ENCODE measurements at places on chromosomes 3 and 15. TPM values are rescaled to one million over a fixed set of nuclear protein-coding genes. Genes with fewer than 3 reads are reported as not detected.

DNA sequence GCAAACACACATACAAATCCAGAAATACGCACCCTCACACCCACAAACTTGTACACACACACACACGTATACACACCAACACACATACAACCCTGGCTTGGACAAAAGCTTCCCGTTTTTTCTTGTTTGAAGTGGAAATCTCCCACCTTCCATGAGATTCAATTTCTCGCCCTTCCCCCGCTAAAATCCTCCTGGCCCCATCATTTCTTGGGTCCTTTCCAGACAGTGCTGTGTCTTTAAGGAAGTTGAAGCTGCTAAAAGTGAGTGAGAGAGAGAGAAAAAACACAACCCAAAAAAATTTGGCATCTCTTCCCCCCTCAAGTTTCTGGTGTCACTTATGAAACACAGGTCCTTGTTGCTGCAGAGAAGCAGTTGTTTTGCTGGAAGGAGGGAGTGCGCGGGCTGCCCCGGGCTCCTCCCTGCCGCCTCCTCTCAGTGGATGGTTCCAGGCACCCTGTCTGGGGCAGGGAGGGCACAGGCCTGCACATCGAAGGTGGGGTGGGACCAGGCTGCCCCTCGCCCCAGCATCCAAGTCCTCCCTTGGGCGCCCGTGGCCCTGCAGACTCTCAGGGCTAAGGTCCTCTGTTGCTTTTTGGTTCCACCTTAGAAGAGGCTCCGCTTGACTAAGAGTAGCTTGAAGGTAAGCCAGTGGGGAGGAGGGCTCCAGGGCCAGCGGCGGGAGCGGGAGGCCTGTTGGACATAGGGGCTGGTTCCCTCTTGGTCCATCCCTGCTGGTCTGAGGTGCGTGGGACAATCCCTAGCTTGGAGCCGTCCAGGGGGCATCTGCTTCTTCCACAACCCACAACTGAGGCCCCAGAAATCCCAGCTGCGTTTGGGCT, at the start of gene ISLR:
ISLR (plus strand) TSS at position 331 of the 839 bp plus-strand sequence. CDS start 1,149 bp downstream, outside the sequence.
- DNase-seq: no peak

- peak; percentile 80 for DNase-seq
Observed at GRCh38 chr3:186746008-186746407, 28.8 kb downstream of the KNG1 start.

DNA sequence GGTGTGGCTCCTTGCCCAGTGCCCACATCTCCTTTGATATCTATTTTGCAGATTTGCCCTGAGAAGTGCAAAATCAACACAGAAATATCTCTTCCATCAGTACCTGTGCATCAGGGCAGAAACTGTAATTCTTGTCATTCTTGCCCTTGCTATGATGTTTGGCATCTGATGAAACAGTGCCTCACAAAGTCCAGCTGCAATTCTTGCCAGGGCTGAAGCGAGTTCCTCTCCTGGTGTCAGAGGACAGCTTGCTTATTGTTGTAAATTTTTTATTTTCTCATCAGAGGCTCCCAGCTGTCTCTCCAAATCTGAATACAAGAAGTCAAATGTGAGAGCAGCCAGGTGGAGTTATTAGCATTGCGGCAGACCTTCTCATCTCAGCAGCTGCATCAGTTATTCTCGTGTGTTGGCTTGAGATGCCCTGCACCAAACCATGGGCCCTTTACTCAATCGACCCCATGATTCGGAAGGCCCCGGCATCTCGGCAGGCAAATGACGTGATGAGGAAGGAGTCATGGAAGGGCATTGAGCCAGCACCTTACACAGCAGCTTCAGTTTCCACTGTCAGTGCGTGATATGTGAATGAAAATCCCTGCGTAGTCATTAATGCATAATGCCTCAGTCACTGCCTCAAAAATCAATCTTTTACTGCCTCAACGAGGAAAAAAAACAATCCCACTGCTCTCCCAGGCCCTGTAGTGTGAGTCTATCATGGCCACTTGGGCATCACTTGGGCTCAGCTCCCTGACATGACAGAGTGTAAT, 93.4 kb downstream of the CCNL1 start:
- no peak for DNase-seq

DNA sequence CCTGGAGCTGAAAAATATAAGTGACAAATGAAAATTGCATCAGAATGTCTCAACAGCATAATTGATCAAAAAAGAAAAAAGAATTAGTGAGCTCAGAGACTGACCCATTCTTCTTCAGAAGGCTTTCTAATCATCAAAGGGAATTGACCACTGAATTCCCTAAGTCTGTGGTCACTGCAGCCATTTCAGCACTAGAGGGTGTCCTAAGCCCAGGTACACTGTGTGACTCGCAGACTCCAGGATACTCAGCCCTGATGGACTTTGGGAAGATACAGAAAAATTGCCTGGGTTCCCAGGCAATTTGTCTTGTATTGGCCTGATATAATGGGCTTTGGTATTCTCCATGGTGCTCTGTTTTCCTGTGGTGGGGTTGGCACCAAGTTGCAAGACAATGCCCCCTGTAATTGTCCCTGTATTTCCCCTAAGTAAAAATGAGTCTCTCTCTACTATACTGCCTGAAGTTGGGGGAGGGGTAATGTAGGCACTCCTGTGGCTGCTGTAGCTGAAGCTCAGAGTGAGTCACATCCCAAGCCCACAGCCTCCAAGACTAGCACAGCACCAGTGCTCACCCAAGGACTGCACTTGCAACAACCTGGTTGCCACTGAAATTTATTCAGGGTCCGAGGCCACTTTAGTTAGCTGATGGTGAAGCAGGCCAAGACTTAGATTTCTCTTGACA, 256.0 kb upstream of the STAC start:
- DNase-seq: no peak

DNA sequence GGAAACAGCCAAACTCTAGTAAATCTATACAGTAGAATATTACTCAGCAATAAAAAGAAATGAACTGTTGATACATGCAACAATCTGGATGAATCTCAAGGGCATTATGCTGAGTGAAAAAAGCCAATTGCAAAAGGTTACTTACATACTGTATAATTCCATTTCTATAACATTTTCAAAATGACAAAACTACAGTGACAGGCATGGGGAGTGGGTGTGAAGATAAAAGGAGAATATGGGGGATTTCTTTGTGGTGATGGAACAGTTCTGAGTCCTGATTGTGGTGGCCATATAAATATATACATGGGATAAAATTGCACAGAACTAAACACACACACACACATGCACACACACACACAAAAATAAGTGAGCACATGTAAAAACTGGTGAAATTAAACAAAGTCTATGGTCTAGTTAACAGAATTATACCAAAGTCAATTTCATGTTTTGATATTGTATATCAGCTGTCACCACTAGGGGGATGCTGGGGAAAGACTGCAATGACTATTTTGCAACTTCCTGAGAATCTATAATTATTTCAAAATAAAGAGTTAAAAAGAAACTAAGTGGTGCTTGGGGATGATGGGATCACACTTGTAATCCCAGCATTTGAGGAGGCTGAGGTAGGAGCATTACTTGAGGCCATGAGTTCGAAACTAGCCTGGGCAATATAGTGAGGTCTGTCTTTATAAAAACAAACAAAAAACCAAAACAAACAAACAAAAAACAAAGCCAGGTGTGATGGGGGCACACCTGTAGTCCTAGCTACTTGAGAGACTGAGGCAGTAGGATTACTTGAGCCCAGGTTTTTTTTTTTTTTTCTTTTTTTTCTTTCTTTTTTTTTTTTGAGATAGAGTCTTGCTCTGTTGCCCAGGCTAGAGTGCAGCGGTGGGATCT, 66.0 kb downstream of the SPTSSB start:
- DNase-seq: no peak

The ELL3 gene
- total RNA-seq: 2.2 TPM

The CLDN18 gene
- not detected for total RNA-seq

The ATP13A4 gene
- total RNA-seq: 0.14 TPM

Measured in posterior vena cava (tissue), 2 donors.